Pons (tissue), 1 donor: ENCODE measurements at places on chromosomes 5 and 9.

- DNase-seq: no peak
Observed at GRCh38 chr5:115484368-115484767, 60.2 kb downstream of the FEM1C start.

DNA sequence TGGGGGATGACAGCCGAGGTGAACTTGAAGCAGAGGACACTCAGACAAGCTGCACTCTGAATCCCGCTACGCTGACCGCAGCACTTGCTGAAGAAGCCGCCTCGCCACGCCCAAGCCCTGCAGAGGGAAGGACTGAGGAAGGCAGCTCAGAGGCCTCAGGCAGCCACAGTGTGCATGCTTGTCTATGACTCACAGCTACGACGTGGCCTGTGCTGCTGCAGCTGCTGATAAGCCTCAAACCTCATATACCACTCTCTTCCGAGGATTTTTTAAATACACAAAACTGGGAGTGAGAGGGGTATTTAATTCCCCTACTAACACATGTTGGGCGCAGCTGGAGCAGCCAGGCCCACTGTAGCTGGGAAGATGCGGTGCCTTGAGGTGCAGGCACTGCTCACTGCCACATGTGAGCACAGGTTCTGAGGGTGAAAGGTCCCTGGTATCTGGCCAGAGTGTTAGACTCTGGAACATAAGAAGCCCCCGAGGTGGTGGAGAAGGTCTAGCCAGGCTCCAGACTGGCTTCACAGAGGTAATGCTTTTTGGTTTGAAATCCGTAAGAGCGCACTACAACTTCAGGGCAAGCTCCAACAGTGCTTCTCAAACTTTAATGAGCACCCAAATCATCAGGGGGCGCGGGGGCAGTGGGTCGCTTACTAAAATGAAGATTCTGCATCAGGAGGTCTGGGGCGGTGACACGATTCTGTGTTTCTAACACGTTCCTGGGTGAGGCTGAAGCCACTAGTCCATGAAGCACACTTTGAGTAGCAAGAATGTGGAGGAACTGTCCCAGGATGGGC is 196.8 kb downstream of the AUH start:
- DNase-seq: peak; percentile 58

DNA sequence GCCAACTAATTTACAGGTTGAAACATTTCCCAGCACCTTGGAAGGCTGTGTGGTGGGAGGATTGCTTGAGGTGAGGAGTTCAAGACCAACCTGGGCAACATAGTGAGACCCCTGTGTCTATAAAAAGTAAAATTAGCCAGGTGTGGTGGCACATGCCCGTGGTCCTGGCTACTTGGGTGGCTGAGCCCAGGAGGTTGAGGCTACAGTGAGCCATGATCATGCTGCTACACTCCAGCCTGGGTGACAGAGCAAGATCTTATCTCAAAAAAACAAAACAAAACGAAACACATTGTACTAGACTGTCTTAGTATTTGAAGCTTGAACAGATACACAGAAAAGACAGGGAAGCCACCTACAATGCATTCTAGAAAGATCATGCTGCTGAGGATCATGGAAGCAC is 2.8 kb upstream of the HSDL2 start:
- no peak for DNase-seq

- no peak for DNase-seq
Observed at GRCh38 chr9:104961238-104961637, 33.3 kb upstream of the ABCA1 start.

DNA sequence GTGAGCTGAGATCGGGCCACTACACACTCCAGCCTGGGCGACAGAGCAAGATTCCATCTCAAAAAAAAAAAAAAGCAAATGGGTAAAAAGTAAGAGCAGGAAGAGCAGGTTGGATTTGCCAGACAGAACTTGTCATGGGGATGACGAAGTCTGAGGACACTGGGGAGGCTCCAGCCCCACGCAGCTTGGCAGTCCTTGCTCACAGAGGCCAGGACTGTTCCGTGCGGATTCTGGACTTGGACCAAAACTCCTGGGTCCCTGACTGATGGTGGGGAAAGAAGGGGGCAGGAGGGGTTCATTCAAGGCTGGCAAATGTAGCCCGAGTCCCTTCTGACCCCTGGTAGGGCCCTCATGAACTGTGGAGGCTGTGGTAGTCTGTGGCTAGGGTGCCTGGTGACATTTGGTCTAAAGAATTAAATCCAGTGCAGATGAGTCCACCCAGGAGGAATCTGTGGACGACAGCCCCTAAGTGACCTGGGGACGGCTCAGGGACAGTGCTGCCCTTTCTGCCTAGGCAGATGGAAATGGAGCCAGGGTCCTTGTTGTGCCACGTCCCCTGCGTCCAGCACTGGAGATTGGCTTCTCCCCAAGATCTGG is 3.1 kb downstream of the FGD3 start:
- DNase-seq: no peak

- DNase-seq: no peak
Observed at GRCh38 chr5:168876419-168876818, 297.3 kb upstream of the PANK3 start.

DNA sequence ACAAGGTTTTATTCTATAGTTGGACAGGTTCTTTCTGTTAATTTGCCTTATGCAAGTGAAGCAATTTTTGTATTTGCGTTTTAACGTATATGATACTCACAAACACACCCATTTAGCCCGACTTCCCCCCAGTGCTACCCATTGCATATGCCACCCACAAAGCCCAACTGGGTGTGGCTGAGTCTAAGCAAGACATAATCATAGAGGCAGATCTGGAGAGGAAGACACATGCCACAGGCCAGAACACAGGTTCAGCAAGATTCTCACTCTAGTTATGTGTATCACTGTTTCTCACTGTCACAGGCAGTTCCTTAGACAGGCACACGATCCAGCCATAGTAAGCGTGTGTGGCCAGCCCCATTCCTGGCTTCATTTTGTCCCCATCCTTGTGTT is 29.0 kb upstream of the PUM3 start:
- DNase-seq: no peak

DNA sequence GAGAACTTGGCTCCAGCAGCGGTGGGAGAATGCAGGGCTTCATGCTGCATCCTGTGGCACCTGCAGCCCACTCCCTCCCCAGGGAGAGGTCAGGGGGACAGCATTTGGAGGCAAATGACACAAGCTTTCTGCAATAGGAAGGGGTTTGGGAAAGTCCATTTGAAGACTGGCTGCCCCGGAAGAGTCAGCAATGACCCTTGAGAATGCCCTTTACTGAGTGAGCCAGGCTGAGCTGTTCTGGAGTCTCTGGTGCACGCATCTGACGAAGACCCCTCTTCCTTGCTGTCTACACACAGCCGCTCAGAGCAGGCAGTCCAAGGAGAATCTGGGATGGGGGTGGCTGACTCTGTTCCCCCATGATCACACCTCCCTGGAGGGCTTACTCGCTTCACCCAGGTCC is 5.5 kb upstream of the NXNL2 start:
- no peak for DNase-seq

DNA sequence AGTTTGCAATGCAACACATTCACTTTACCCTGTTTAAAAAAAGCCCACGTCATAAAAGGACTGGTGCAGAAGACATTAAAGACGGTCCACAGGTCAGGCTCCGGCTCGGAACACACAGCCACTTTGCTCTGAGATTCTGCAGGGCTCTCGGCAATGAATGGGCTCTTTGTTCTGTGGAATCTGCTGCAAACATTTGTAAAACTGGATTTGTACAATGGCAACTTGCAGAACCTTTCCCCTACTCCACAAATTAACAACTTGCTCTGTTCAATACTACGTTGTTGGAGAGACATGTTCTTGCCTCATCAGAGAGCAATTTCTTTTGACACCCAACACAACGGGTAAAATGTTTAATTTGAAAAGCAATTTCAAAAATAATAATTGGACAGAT is 13.0 kb upstream of the NR5A1 start:
- peak; percentile 91 for DNase-seq

DNA sequence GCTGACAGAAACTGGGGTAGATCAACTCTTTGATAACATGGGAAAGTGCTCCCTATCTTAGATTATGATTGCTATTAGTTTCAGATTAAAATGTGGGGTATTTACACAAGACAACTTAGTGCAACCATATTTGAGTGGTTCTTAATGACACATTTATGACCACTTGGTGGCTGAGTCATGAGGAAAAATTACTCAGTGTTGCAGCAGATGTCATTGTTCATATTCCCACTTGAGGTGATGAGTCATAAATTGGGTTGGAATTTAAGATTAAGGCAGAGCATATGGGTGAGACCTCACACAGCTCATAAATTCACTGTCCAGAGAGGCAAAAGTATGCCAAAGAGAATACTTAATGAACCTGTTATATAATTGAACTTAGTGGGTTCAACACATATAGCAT is 408.3 kb downstream of the DMRT2 start:
- DNase-seq: no peak

DNA sequence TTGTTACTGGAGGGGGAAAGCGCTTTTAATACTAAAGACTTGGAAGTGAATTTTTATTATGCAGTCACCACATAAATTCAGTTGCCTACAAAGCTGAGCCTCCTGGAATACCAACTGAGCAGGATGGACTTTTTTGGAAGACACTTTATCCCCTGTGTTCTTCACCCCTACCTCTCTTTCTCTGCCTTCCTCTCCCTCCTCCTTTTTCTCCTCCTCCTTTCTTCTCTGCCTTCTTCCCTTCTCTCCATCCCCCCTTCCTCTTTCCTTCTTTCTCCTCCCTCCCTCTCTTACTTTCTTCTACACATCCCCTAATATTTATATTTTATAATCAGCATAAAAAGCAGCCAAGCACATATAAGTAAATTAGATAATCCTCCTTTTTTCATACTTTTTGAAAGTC is 39.6 kb downstream of the MAP3K1 start:
- DNase-seq: no peak

DNA sequence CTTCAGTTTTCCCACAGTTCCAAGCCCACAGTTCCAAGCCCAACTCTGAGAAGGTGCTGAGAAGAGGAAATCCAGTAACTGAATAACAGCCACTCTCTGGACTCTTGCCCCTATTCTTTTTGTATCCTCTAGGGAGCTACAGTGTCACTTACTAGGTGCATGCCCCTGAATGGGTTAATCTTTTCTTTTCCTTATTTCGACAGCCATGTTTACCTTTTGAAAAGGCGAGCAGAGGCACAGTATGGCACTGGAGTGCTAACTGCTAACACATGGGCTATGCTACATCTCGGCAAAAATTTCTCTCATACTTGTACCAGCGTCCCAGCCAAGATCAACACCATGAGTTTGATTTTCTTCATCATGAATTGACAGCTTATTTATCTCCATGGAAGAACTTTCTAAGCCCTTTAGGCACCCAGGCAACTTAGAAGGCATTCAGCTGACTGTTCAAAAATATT is 222.6 kb downstream of the EBF1 start:
- no peak for DNase-seq

DNA sequence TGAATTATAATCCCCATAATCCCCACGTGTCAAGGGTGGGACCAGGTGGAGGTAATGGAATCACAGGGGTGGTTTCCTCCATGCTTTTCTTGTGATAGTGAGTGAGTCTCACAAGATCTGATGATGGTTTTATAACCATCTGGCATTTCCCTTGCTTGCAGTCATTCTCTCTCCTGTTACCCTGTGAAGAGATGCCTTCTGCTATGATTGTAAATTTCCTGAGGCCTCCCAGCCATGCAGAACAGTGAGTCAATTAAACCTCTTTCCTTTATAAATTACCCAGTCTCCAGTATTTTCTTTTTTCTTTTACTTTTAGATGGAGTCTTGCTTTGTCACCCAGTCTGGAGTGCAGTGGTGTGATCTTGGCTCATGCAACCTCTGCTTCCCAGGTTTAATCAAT is 182.7 kb upstream of the SEMA6A start:
- DNase-seq: no peak

DNA sequence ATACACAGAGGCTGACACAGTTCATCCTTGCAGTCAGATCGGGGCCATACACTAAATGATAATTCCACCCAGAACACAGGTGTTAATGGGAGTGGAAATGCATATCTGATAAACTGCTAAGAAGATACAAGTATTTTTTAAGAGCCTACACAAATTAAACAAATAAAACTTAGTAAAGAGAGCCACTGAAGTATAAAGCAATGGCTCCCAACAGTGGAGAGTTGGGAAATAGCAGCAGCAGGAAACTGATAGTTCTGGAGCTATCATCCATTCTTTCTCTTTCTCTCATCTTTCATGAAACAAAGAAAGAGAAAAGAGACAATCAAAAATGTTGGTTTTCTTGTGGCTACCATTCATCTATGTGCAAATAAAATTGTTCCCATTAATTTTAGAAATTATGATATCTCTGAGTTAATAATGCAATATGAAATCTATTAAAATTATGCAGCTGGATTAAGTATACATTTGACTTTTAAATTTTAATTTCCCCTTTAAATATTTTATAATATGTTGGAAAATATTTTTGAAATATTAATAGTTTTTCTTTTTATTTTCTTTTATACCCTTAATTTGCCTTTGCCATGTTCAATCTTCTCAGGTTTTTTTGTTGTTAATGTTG is 120.8 kb downstream of the EMB start:
- DNase-seq: no peak

- DNase-seq: no peak
Observed at GRCh38 chr9:128206484-128206883, 3.3 kb downstream of the DNM1 start.

DNA sequence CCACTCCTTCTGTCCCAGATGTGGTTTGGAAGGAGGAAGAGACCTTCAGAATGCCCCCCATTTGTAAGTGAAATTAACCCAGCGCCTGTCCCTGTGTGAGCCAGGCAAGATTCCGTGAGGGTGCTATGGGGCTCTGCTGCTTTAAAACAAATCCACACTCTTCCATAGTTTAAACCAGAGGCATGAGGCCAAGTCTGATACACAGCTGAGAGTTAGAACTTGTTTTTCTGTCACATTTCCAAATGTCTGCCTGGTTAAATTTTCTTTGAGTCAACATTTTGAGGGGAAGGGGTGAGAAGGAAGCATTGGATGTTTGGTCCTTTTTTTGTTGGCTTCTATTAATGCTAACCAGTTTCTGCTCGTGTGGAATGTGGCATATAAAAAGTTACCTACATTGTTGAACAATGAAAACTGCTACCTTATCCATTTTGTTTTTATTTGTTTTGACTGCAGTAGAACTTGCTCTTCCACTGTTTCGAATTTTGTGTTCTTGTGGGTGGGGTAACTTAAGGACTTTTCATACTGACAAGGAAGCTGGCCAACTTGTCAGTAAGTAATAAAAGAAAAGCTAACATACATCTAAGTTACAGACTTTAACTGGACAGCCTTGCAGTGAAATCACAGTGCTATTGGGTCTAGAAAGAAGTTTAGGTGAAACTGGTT is 12.9 kb downstream of the RGMB start:
- DNase-seq: no peak

GRCh38 chr5:115109356-115109755 is 60.4 kb downstream of the TRIM36 start:
- DNase-seq: no peak

GRCh38 chr9:10921671-10922070 is 308.9 kb upstream of the PTPRD start:
- no peak for DNase-seq
